ENCODE measurements at places on chromosomes 5 and 9. TPM values are rescaled to one million over a fixed set of nuclear protein-coding genes. Genes with fewer than 3 reads are reported as not detected.

Gene CCDC69
- 0.98 TPM for total RNA-seq

Gene DBH
- not detected for total RNA-seq

Gene FREM1
- under 0.01 TPM for total RNA-seq

Gene PCDHA9
- total RNA-seq, result under 0.01 TPM

Gene IGFBPL1
- total RNA-seq, result 1.8 TPM

Gene IFNB1
- not detected for total RNA-seq

Gene RBM22
- 22.8 TPM for total RNA-seq

Gene SLC6A19
- total RNA-seq, result not detected

Gene CMBL
- total RNA-seq, result 9.0 TPM

Gene CFAP157
- not detected for total RNA-seq

Gene FBXL7
- total RNA-seq, result 9.6 TPM

Gene GARNL3
- total RNA-seq, result 8.2 TPM

Gene ORM2
- not detected for total RNA-seq

Gene ECM2
- 0.13 TPM for total RNA-seq

Gene ODF2
- total RNA-seq, result 33.9 TPM

Gene TOR4A
- 50.8 TPM for total RNA-seq

Gene OCLN
- 6.0 TPM for total RNA-seq
